ENCODE measurements at places on chromosomes 5 and 9.

DNA sequence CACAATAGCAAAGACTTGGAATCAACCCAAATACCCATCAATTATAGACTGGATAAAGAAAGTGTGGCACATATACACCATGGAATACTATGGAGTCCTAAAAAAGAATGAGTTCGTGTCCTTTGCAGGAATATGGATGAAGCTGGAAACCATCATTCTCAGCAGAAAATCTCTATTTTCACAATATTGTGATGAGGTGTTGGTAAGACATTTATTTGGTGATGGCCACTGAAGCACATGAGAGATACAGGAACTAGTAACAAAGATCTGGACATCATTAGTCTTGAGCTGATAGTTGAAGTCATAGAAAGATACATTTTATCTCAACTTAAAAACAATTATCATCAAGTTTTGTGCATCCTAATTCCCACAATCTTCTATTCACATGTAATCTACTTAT is 70.6 kb downstream of the RAB3C start:
- no peak for DNase-seq

DNA sequence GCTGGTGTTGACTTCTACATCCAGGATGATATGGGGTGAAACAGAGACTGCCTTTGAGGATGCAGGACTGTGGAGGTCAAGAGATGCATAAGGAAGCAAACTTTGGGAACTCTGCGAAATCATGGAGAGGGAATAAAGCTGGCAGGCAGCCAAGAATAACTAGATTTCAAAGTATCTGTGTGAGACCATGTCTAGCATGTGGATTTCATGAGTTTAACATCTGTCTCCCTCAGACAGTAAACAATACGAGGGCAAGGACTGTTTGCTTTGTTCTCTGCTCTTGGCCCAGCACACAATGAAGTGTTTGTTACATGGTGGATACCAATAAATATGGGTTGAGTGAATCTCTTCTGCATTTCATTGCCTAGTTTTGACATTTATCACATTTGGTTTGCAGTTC is 71.3 kb downstream of the RASEF start:
- no peak for DNase-seq

GRCh38 chr5:118844351-118844750 is 144.0 kb downstream of the DTWD2 start:
- no peak for DNase-seq

DNA sequence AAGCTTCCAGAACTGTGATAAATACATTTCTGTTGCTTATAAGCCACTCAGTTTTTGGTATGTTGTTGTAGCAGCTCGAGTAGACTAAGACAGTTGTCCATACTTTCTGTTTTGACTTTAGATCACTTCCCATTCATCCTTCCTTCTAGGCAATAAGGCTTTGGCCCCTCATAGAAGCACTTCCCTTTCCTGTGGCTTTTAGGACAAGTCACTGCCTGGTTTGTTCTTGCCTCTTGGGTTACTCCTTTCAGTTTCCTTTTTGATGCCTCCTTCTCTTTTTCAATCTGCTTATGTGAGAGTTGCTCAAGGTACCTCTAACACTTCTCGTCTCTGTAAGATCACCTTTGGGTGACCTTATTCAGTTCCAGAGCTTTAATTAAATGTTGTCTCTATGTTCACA is 72.4 kb upstream of the NTRK2 start:
- no peak for DNase-seq

- DNase-seq: no peak
Observed at GRCh38 chr9:89519366-89519805, 21.5 kb upstream of the SEMA4D start.

DNA sequence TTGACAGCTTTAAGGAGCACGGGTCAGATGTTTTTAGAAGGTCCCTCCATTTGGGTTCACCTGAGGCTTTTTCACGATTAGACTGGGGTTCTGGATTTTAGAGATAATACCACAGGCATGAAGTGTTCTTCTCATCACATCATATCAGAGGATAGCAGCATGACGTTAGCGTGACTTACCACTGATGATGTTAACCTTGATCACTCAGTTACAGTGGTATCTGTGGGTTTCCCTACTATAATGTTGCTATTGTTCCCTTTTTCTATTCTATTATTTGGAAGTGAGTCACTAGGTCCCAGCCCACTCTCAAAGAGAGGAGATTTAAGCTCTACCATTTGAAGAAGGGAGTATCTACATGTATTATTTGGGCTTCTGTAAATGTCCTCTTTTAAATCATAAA is 300.0 kb downstream of the MAST4 start:
- no peak for DNase-seq

- DNase-seq: no peak
Observed at GRCh38 chr9:73444821-73445220, 293.2 kb downstream of the ANXA1 start.

Measured in effector memory CD4-positive, alpha-beta T cell (primary cell).